ENCODE measurements at places on chromosomes 13 and 19.

DNA sequence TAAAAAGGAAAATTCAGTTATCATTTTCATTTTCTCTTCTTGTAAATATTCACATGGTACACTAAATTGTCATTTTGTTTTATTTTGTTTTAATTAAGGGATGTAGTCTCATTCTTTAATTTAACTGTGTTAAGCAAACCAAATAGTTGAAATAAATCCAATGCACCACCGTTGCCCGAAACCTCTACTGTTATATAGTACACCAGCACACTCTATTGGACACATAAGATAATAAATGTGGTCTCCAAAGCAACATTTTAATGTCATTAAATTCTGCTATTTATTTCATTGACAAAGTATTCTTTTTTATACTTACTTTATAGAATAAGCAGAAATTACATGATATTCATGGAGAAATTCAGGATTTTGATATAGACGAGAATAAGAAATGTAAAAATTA, 156.4 kb upstream of the FREM2 start:
- H3K27me3 ChIP-seq, result no peaks in the 10 kb centered on the region
- DNase-seq, result no peak
- no peak overlapping the region for H3K4me3 ChIP-seq
- H3K27ac ChIP-seq, result no peak overlapping the region
- no peaks in the 10 kb centered on the region for H3K4me1 ChIP-seq

DNA sequence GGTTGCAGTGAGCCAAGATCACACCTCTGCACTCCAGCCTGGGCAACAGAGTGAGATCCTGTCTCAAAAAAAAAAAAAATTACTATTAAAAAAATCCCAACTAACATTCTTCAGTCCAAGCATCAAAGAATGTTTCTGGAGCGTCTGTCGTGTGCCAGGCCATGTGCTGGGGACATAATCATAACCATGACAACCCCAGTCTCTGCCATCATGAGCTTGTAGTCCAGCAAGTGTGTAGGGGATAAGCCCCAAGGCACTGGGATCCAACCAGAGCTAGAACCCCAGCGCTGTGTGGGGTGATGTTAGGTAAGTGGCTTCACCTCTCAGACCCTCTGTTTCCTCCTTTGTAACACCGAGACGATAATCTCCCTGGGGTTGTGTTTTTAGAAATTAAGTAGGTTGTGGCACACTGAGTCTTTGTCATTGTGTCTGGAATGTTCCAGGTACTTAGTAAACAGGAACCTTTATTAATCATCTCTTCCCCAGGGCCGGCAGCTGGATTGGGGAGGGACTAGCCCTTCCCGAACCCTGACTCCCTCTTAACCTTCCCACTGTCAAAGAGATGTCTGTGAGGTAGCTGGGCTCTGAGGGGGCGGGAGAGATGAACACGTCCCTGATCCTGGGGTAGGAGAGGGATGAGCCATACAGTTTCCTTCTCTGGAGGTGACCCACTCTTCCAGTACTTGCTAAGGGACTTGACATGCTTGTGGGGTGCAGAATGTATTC, 5.2 kb downstream of the ITPKC start:
- H3K27me3 ChIP-seq, result no peaks in the 10 kb centered on the region
- DNase-seq, result no peak
- H3K4me1 ChIP-seq, result peaks cover 26% of the 10 kb centered on the region
- H3K36me3 ChIP-seq, result no peaks in the 10 kb centered on the region
- no peak overlapping the region for H3K4me3 ChIP-seq
- H3K27ac ChIP-seq, result no peak overlapping the region

DNA sequence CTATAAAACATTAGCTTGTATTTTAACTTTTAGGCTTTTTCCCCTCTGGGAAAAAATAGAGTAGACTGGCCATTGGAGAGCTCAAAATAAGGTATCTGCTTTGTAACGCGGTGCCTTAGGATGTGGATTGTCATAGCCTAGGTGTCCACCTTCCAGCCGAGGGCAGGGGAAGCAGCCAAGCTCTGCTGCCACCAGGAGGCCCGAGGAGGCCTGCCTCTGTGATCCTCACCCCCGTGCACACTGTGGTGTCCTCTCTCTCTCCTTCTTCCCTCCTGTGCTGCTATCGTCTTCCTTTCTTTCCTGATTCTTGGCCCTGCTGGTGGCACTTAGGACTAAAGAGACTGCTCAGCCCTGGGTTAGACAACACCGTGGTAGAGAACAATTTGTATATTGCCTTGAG, 11.3 kb downstream of the HNRNPM start:
- H3K27me3 ChIP-seq, result no peaks in the 10 kb centered on the region
- no peak for DNase-seq
- no peak overlapping the region for H3K4me3 ChIP-seq
- H3K27ac ChIP-seq, result no peak overlapping the region
- peaks cover 87% of the 10 kb centered on the region for H3K36me3 ChIP-seq

GRCh38 chr13:74026753-74027152, 107.5 kb downstream of the KLF12 start:
- H3K4me1 ChIP-seq, result peaks cover 43% of the 10 kb centered on the region
- DNase-seq, result peak; percentile 75
- peaks cover 7% of the 10 kb centered on the region for H3K36me3 ChIP-seq
- H3K27me3 ChIP-seq, result no peaks in the 10 kb centered on the region
- peak overlapping the region; percentile 18 for H3K4me3 ChIP-seq

GRCh38 chr13:109198585-109198984, 569.2 kb downstream of the MYO16 start:
- no peaks in the 10 kb centered on the region for H3K27me3 ChIP-seq
- no peaks in the 10 kb centered on the region for H3K36me3 ChIP-seq
- no peak overlapping the region for H3K27ac ChIP-seq
- DNase-seq, result no peak

DNA sequence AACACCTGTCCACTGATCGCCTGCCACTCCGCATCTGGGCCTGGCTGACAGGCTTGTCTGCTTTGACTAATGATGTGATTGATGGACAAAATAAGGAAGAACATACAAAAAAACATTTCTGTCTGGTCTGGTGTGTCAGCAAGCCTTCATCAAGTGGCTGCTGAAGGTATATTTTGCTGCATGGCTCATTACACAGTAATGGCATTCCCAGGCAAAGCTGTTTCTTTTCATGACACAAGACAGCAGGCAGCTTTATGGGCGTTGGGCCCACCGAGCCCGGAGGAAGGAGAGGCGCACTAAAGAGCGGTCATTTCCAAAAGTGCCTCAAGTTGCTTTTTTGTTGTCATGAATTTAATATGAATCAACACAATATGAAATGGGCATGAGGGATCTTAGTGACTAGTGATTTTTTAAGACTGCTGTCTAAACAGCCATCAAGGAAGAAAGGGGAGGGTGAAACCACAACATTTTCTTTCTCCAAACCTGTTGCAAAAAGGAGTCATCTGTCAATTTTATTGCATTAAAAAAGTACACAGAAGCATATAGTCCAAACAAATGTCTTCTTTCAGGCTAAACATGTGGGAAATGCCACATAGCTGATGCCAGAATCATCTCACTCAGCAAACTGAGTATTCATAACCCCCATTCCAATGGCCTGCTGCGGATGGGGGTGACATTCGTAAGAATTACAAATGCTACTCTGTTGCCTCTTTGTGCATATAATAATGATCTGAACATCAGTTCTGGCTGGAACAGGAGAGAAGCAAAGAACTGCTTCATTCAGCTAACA, 476.6 kb downstream of the ZNF536 start:
- no peaks in the 10 kb centered on the region for H3K36me3 ChIP-seq
- no peak overlapping the region for H3K27ac ChIP-seq
- no peaks in the 10 kb centered on the region for H3K27me3 ChIP-seq
- no peak overlapping the region for H3K4me3 ChIP-seq
- no peaks in the 10 kb centered on the region for H3K4me1 ChIP-seq
- DNase-seq, result no peak

- peaks cover 2% of the 10 kb centered on the region for H3K36me3 ChIP-seq
- H3K27ac ChIP-seq, result peak overlapping the region; percentile 78
- peaks cover 18% of the 10 kb centered on the region for H3K4me1 ChIP-seq
- DNase-seq, result peak; percentile 57
- peak overlapping the region; percentile 98 for H3K4me3 ChIP-seq
These were observed 1.3 kb downstream of the BICRA start for GRCh38 chr19:47609906-47610894.

GRCh38 chr19:37362733-37363132, 8.2 kb upstream of the ZNF527 start:
- no peak for DNase-seq
- H3K27ac ChIP-seq, result no peak overlapping the region
- H3K4me3 ChIP-seq, result no peak overlapping the region
- H3K4me1 ChIP-seq, result no peaks in the 10 kb centered on the region
- H3K27me3 ChIP-seq, result no peaks in the 10 kb centered on the region
